ENCODE measurements at places on chromosomes 13 and 19. TPM values are rescaled to one million over a fixed set of nuclear protein-coding genes. Genes with fewer than 3 reads are reported as not detected.

DNA sequence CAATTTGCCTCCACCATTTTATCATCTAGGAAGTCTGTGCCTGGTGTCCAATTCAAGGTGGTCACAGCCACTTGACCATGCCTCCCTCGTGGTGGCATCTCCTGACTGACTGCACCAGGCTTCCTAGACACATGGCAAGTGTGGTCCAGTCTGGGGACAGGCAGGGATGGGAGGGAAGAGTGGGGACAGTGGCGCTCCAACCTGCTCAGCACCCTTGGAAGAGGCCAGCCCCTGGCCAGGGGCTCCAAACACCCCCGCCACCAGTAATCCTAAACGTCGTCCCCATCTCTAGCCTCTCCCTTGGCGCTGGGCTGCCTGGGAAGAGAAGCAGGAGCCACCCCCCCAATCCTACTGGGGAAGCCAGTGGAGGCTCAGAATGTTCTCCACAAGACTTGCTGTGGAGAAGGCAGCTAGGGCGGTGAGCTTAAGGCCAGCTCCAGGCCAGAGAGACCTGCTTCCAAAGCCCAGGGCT, 2.7 kb downstream of the RPL36 start:
- DNase-seq, result no peak

DNA sequence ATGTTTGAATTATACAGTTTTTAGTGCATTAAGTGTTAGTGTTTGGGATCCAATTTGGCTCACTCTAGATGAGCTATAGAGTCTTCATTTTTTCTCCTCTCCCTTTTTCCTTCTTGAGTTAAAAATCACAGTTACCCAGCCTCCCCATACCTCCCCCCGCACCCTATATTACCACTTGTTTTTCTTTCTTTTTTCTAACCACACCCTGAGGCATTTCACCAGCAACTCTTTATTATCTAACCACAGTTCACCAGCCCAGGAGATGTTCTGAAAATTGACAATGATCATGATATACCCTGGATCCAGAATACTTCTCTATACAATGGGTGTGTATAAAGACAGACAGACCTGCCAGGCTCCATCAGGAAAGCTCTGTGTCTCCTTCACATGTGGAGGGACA, 86.5 kb upstream of the UBL3 start:
- DNase-seq, result no peak

SIGLEC7 gene
- not detected for total RNA-seq

- no peak for DNase-seq
Observed at GRCh38 chr13:69571606-69572323, 535.9 kb upstream of the ATXN8OS start.

- no peak for DNase-seq
Observed at GRCh38 chr13:51041126-51041525, 69.9 kb downstream of the C13orf42 start.

VAV1 gene
- not detected for total RNA-seq

DNA sequence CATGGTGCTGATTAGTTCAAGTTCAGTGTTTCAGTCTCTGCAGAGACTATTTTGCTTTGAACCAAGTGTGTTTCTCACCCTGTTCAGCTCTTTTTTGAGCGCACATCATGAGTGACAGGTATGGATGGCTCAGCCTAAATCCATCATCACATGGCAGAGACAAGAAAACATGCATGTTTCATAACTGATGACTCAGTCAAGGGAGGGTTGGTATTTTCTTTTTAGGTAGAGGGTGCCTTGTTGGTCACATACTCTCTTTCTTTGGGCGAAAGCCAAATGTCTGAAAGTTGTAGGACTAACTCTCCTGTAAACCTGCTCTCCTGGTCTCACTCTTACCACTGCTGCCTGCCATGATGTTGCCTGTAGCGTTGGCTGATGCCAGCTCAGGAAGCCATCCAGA, 48.1 kb upstream of the RAP2A start:
- no peak for DNase-seq

GRCh38 chr19:10809651-10810285, 26.2 kb downstream of the TMED1 start:
- DNase-seq, result no peak

DNA sequence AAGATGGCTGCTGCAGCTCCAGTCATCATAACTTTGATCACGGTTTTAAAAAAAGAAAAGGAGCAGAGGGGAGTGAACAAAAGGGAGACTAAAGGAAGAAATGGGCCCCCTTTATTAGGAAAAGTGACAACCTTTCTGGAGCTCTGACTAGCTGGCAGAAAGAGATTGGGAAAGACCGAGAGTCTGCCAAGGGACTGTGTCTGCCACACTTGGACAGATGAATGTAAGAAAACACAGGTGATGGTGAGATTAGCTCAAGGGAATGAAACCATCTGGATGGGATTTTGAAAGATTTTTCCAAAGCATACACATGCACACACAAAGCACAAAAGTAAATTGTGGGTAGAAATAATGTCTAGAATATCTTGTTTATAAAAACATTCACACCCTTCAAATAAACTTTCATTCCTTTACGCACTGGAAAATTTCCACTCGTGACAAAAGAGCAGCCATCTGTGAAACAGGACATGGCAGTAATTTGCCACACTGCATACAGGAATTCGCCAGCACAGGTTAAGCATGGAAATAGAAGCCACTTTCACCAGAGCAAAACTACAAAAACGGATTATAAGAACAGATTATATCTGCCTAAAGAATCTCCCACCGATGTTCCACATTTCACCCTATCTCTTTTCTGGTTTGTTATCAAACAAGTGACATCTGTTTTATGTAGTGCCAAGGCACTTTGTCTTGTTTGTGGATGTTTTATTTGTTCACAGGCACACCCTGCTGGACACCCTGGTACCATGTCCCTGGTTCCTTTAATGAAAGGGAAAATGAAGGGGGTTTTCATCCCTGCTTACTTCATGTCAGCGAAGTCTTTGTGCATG, 819.5 kb downstream of the DIAPH3 start:
- no peak for DNase-seq

ZNF714 gene
- 25.8 TPM for total RNA-seq

NLRP11 gene
- total RNA-seq, result not detected

BORA gene
- total RNA-seq, result 16.1 TPM

GRCh38 chr13:113561417-113562084, 23.0 kb upstream of the TFDP1 start:
- DNase-seq, result no peak

DNA sequence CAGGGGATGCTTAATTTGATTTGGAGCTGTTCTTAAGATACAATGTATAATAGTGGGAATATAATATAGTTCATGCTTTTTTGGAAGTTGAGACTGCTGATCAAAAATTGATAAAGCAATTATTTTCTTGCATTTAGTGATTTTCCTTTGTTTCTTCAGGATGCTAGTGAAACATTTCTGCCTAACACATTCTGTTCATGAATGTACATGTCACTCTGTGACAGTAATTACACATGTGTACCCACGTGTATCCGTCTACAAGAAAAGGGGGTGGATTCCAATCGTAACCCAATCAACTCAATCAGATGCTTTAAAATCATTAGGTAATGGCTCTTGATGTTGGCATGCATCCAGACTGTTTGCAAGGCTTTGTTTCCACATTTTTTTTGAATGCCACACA, 5.0 kb upstream of the FRY start:
- no peak for DNase-seq

All from SJSA1 (cell line).